ENCODE measurements at places on chromosomes 3 and 15.

DNA sequence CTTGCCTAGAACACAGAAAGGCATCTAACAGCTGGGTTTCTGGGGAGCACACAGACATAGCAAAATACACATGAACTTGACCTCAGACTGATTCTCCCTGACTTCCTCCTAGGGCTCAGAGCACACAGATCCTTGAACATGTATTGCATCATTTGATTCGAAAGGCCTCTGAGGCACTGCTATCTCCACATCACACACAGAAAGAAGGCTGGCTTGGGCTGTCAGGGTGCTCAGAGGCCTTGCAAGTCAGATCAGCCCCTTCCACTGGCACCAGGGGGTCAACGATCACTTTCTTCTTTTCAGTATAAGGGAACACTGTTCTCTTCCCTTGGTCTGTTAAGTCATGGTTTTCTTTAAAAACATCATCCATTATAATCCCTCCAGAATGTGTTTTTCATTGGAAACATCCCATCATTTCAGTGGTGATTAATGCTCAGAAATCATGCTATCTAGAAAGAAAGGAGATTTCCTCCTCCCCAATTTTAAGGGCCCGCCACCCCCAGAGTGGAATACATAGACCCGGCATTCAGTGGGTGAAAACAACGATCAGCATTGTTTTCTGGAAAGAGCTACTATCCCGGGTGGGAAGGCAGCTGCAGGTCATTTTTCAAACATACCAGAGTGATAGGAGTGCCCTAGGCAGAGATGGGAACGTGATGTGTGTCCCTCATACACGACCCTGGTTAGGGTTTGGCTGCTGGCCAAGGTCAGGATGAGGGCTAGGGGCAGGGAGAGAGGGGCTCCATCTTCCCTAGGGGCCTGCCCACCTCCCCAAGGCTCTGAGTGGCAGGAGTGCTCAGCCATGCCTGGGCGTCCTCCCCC lies 253.3 kb upstream of the LYSMD4 start:
- DNase-seq: no peak

GRCh38 chr3:77475507-77475906 lies 435.6 kb downstream of the ROBO2 start:
- no peak for DNase-seq

DNA sequence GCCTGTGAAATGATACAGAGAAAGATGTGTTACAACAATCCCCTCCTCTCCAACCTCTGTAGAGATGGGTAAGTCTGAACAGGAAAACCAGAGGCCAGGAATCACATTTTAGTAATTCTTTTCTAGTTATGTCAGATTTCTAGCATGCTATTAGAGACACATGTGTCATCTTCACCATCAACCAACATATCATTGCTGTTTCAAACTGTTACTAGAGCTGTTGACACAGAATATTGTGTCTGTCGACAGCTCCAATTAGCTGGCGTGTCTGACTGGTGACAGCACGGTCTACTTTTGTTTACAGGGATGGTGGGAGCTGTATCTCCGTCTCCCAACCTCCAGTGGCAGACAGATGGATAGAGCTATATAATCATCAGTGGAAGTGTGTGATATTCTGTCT lies 393.2 kb downstream of the SOX2 start:
- DNase-seq: no peak

DNA sequence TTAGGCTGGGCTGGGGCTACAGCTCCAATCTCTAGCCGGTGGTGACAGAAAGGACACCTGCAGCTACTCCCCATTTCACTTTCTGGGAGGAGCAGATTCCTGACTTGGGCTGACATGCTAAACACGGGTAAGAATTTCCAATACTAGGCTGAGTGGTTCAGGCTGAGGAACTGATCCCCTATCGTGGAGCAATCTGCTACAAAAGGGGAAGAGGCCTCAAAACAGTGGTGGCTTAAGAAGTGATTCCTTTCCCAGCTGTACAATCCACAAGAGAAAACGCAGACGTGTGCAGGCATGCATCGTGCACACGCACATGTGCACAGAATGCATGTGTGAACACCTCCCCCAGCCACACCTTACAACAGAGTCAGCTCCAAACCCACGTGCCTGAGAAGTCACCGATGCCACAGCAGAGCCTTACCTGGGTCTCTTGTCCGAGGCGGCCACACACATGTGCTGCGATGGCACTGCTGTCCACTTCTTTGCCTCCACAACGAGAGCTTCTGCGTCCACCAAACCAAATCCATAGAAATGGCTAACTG lies 86.7 kb upstream of the SNRPA1 start:
- no peak for DNase-seq

- DNase-seq: no peak
These were observed 51.0 kb downstream of the ZDHHC19 start for GRCh38 chr3:196159952-196160804.

- no peak for DNase-seq
These were observed 9.3 kb downstream of the PXYLP1 start for GRCh38 chr3:141240687-141241615.

DNA sequence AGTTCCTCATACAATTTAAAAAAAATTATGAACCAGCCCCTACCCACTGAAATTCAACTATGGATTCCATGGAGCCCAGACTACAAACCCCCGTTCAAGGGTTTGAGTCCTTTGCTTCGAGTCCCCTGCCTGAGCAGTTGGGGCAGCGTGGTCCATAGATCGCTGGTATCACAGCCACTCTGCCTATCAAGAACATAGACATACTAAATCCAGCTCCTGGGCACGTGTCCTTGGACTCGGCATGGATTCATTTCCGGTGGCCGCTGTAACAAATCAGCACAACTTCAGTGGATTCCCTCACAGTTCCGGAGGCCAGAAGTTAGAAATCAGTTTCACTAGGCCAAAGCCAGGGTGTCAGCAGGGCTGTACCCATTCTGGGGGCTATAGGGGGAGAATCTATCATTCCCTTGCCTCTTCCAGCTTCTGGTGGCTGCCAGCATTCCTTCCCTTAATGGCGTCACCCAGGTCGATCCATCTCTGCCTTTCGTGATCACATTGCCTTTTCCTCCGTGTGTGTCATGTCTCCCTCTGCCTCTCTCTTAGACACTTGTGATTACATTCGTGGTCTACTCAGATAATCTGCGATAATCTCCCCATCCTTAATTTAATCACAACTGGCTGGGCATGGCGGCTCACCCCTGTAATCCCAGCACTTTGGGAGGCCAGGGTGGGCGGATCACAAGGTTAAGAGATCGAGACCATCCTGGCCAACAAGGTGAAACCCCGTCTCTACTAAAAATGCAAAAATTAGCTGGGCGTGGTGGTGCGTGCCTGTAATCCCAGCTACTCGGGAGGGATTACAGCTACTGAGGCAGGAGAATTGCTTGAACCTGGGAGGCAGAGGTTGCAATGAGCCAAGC lies 4.6 kb upstream of the TMEM44 start:
- DNase-seq: no peak

GRCh38 chr15:32029862-32030781 lies at the start of gene CHRNA7:
CHRNA7 (plus strand) TSS chr15:32030515; CDS start chr15:32030595, 80 bp downstream.
- DNase-seq: peak; percentile 43

DNA sequence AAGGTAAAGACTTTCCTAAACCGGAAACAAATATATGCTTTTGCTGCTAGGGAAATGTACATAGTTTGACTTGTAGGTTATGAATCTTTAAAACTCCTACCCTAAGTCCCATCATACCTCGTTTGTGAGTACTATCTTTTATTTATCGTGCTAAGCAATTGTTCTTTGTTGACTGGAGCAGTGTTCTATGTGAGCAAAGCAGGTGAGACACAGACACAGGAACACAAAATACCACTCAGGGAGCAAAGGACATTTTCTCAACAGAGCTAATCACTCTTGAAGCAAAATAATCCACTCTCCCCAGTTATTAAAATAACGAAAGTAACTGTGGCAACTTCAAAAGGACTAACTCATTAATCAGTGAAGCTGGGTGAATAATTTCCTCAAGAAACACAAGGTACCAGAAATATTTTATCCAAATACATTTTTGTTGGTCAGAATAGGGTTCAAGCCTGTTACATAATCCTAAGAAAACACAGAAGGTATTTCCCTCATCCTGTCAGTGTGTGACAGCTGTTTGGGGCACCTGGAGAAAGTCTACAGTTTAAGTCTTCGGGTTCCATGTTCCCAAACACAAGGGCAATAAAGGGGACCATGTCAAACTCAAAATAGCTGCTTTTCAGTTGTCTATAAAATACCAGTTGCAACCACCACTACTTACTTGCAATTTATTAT lies 407.7 kb downstream of the FOXP1 start:
- DNase-seq: no peak

DNA sequence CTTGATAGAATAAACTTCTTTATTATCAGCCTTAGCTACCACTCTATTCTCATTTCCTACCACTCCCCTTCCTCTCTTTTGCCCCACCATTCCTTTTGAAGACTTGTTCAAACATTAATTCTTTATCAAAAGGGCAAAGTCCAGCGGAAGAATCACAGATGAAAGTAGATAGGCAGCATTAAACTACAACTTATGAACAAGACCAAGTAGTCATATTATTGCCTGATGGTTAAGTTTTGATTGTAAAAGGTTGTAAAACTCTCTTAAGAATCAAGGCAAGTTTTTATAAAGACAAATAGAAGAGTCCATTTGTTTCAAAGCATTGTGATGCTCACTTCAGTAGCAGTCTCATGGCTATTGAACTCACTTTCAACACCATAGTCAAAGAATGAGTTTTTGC lies 22.4 kb upstream of the TGFBR2 start:
- no peak for DNase-seq

Data from NT2/D1 (cell line).